Myometrial cell (primary cell): ENCODE measurements at places on chromosomes 2 and 18. TPM values are rescaled to one million over a fixed set of nuclear protein-coding genes. Genes with fewer than 3 reads are reported as not detected.

The PTPN4 gene
- total RNA-seq, result 9.5 and 13.1 TPM in 2 replicates

The UGT1A10 gene
- not detected in 2 replicates for total RNA-seq

The IL1R2 gene
- 0.53 TPM in 1 of 2 replicates, not detected in the other for total RNA-seq

The TSPYL6 gene
- total RNA-seq, result not detected in 2 replicates

The TMEM185B gene
- 21.0 and 29.2 TPM in 2 replicates for total RNA-seq

The PROC gene
- total RNA-seq, result not detected in 2 replicates

The IL18RAP gene
- total RNA-seq, result not detected in 2 replicates

The ERCC3 gene
- 21.6 and 28.3 TPM in 2 replicates for total RNA-seq

The ZNF396 gene
- 0.89 TPM in 1 of 2 replicates, not detected in the other for total RNA-seq

The SP5 gene
- total RNA-seq, result not detected in 2 replicates

The EVA1A gene
- total RNA-seq, result 14.5 and 19.0 TPM in 2 replicates
